ENCODE measurements at places on chromosomes 12 and 14.

- no peak for DNase-seq
Measured at GRCh38 chr14:32436993-32437392, 107.9 kb downstream of the AKAP6 start.

GRCh38 chr12:120581998-120582397 lies 796 bp upstream of the POP5 start:
- no peak for DNase-seq

DNA sequence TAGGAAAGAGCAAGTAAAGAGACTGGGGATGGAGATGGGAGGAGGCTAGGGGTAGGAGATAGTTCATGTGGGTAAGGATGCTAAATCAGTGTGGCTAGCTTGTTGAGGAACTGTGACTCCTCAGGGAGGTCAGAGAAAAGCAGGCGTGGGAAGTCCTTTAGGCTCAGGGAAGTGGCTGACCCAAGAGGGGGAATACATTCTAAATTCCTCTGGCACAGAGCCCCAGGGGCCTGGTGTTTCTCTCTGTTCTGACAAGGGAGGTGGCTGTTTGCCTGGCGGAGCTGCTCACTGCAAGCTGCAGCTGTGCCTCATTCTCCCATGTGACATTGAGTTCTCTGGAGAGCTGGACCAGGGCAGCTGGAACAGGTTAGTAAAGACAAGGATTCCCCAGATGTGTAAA lies 152.2 kb upstream of the SLC38A2 start:
- no peak for DNase-seq

DNA sequence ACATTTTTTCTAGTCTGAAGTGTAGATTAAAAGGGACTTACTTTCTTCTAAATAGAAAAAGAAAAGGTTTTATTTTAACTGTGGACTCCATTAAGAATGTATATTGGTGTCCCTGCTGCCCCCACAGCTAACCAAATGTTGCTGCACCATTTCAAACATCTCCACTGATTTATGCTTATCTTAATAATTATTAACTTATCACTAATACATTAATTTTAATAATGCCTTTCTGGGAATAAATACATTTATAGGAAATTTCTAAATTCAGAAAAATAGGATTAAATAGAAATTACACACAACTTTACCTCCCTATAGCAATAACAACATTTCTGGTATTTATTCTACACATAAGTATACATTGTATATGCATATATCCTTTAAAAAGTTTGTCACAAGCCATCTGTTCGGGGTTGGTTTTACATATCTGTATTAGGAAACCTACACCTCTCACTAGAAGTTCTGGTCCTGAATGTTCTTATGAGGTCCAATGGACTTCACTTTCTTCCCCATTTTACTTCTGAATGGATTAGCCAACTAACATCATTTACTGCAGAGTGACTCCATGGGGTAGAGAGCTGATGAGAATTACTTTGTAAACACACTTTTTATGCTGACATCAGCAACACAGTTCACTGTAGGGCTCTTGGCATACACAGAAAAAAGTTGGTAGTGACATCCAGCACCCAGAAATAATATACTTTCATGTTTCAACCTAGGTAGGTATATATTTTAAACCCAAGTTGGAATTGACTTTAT lies 9.4 kb upstream of the SELPLG start:
- no peak for DNase-seq

DNA sequence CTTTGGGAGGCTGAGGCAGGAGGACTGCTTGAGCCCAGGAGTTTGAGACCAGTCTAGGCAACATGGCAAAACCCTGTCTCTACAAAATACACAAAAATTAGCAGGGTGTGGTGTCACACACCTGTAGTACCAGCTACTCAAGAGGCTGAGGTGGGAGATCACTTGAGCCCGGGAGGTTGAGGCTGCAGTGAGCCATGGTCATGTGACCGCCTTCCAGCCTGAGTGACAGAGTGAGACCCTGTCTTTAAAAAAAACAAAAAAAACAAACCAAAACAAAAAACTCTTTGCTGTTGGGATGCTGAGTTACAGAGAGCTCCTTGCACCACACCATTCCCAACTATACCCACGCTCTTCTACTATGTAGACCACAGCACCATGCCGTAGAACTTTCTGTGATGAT lies 221.2 kb downstream of the PPM1H start:
- no peak for DNase-seq
